Lower leg skin (tissue), 4 donors: ENCODE measurements at places on chromosomes 5 and 9.

GRCh38 chr5:153777681-153778581 is 260.8 kb downstream of the FAM114A2 start:
- DNase-seq = no peak

DNA sequence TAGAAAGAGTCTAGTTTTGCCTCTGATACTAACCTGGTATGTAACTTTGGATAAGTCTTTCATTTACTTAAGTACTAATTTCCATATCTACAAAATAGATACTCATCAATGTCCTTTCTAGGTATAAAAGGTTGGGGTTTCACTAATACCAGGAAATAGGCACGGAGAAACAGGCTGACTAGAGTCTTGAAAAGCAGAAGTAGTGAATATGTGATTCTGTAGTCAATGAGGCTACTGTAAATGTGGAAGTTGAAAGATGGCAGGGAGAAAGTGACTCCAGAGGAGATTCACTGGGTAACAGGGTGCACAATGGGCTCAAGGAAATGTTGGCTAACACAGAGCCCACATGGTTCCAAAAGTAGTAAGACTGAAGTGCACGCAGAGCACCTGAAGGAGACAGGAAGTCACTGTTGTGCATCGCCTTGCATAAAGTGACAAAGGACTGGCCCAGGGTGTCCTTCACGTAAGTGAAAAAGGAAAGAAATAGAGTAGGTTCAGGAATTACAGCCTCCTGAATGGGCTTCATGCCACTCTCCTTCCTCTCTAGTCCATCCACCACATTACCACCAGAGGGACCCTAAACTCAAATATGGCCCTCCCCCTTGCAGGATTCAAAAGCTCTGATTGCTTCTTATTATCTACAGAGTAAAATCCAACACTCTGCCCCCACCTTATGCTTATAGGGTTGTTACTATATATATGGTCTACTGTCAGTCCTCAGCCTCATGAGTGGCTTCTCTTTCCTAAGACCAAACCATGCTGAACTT is 288.0 kb upstream of the SMARCA2 start:
- no peak for DNase-seq

- DNase-seq = no peak
Observed at GRCh38 chr5:135312255-135312935, 86.6 kb downstream of the MACROH2A1 start.

DNA sequence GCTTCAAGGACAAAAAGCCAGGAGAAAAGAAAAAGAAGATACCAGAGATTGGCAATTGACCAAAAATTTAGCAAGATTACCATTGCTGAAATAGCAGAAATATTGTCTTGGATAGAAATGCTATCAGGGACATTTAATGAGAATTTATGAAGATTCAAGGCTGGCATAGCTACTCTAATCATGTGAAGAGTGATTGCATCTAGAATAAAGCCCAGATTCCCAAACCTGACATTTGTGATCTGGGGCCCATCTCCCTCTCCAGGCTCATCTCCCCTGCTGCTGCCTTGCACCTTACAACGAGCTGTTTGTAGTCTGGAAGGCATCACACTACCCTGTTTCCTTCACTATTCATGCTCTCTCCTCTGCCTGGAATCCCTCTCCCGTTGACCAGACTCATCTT is 114.5 kb downstream of the C9orf152 start:
- DNase-seq = no peak

- no peak for DNase-seq
Observed at GRCh38 chr5:22541037-22541436, 312.1 kb downstream of the CDH12 start.

GRCh38 chr9:101307051-101307450 is 77.8 kb downstream of the BAAT start:
- no peak for DNase-seq

DNA sequence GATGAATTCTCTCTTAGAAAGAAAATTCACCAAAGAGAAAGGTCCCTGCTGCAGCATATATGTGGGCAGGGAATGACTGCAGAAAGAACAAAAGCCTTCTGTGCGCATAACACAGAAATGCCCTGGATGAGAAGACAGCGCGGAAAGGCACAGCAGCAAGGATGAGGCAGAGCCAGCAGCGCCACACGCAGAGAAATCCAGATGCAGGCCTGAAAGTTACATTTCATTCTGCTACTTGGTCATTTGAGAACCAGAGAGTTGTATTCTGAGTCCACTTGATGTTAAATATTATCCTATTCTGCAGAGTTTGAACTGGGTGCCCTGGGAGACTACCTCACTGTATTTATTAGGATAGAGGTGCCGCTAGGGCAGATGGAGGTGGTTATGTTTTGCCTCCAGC is 68.5 kb downstream of the GLDC start:
- DNase-seq = no peak

DNA sequence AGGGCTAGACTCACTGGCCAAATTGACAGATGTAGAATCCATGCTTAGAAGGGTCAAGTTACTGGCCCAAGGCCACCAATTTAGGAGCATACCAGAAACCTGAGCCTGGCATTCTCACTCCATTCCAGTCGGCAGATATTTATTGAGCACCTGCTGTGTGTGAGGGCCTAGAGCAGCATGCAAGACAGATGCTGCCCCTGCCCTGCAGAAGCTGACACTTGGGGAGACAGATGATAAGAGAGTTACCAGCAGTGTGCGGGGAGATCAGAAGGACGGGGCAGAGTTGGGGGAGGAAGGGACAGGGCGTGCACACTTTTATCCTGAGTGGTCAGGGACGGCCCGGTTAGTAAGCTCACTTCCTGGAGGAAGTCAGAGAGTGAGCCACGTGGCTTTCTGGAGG is 111.5 kb upstream of the RAPGEF1 start:
- DNase-seq = no peak

DNA sequence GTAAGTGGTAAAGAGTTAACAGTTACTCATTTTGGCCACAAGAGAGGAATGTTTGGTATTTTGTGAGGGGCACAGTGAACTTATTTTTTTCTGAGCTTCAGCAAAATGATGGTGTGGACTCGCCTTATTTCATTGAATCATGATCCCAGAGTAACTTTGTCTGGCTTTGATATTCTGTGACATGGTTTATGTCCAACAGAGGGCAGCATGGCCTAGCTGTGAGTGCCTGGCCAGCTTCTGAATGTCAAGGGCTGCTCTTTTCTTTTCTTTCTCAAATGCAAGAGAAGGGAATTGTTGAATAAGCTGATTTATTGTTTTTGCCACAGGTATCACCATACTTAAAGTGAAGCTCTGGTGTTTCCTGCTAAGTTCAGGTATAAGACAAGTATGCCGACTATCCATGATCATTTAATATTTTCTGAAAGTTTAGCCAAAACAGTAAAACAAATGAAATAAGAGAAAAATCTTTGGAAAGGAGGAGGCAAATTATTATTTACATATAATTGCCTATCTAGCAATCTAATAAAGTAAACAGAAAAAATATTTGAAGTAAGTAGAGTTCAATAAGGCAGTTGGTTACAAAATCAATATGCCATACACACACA is 31.7 kb downstream of the MRPL22 start:
- DNase-seq = no peak

DNA sequence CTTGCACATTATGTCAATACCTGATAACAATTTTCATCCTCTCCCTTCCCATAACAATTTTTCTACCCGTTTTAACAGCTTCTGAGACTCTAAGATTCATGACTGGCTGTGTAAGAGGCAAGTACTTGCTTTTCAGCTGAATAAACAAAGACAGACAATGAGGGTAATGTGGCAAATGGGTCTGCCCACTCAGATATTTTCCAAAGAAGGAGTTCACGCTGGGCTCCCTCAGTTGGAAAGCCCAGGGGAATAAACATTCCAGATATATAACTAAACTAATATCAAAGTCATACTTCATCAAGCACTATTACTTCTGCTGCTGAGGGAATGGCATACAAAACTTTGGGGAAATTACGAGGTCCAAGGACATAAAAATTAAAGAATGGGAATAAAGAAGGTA is 24.4 kb downstream of the MEGF9 start:
- no peak for DNase-seq

GRCh38 chr5:78268356-78268755 is 26.1 kb downstream of the AP3B1 start:
- DNase-seq = no peak

GRCh38 chr5:126920291-126920690 is 110.1 kb downstream of the MARCHF3 start:
- no peak for DNase-seq

DNA sequence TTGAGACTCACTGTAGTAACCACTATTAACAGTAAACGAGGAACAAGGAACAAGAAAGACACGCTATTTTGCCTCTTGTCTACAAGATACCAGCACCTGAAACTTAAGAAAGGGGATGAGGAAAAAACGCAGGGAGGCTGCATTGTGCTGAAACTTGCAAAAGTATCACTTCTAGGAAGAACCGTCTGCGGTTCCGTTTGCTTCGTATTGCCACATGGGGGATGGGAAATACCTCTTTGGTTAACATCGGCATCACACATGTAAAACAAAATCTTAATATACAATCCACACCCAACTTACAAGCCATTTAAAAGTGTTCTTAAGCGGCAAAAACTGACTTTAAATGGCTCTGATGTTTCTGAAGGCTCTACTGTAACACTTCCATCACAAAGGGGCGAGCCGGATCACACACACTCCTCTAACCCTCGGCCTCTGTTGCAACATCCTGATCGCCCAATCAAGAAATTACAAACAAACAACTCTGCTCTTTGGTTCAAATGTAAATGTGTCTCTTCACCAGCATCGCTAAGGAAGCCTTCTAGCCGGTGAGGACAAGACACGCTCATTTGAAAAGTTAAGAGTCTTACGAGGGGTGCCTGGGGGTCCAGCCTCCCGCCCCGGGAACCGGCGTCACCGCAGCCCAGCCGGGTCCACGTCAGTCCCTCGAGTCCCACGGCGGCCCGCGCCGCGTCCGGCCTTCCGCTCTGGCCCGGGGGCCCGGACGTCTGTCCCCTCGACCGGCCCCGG is 621 bp downstream of the SEC16A start:
- no peak for DNase-seq

- no peak for DNase-seq
Observed at GRCh38 chr5:98031926-98032325, 741.5 kb upstream of the RGMB start.
